SHP77 treated with DMSO at 0.1 percent for 48 hours (cell line): ENCODE measurements at places on chromosomes 7 and 10.

DNA sequence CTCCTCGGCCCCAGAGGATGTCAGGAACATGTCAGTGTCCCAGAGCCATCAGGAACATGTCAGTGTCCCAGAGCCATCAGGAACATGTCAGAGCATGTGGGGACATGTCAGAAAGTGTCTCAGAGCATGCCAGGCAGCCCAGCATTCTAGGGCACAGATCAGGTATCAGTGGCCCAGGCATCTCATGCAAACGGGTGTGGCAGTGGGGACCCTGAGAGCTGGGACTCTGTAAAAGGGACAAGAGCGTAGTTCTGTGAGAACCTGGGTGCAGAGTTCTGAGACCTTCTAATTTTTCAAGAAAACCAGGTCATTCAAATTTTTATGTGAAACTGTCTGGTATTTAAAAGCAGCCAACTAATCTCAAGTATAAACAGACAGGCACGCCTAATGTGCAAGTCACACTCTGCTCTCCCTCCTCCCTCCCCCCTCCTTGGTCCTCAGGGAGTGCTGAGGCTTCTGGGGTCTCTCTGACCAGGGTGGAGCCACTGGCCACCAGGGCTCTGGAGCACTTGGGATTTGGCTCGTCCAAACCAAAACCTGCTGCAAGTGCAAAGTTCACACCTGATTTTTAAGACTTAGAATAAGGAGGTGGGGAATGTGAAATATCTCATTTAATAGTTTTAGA, 64.6 kb downstream of the ALOX5 start:
- DNase-seq = no peak

DNA sequence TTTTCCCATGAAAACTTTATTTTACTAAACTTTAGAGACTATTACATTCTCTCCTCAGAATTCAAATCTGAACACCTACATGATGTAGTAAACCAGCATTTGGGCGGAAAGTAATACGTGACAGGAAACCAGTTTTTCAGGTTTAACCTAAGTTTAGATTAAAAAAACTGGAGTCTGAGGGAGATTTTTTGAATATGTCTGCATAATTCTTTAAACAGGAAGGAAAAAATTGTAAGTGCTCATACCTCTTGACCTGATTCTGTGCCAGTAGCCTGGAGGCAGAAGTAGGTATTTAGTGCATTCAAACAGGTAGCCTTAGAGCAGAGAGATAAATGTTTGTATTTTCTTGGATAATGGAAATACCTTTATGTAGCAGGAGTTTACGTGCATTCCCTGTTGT, 224.3 kb downstream of the MDFIC start:
- no peak for DNase-seq

DNA sequence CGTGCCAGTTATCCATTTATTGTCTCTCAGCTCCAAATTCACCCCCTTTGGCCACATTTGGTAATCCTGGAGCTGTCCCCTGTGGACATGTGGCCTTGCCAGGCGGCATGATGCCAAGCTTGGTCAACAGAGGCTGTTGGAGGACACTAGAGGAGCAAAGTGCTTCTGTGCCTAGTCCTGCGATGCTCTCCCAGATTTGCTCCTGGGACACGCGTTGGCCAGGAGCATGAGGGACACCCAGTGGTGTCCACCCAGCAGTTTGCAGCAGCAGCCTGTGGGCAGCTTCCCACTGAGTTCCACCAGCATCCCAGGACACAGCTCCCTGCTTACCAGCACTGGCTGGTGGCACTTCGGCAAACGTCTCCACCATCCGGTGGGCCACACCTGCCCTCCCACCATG, 55.5 kb upstream of the STEAP1B start:
- no peak for DNase-seq

- no peak for DNase-seq
Measured at GRCh38 chr10:121313119-121313875, 284.9 kb downstream of the FGFR2 start.

DNA sequence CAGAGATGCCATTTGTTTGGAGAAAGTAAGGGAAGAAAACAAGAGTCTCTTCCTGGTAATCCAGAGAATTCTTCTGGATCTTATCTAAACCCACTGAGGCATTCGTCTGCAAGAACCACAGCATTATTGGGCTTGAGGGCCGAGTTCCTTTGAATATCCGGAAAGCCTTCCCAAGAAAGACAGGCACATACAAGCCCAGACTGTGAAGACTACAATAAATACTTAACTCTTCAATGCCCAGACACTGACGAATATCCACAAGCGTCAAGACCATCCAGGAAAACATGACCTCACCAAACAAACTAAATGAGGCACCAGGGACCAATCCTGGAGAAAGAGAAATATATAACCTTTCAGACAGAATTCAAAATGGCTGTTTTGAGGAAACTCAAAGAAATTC, 99.0 kb downstream of the RNF32 start:
- no peak for DNase-seq

GRCh38 chr7:123635551-123636359, 19.9 kb upstream of the LMOD2 start:
- DNase-seq = no peak

DNA sequence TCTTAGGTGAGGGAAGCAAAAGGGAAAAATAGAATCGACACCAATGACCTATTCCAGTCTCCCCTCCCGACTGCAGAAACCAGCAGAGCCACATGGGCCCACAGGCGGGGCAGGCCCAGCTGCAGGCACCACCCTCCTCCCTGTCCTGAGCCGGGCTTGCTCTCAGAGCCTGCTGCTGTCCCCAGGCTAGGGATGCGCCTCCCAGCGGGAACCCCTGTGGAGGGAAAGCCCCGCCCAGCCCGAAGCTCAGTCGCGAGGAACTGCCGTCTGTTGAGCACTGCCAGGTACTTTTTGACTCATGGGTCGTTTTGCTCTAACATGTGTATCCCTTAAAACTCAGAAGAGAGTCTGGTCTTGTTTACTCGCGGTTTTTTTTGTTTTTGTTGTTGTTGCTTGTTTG, 124.5 kb upstream of the RET start:
- no peak for DNase-seq

DNA sequence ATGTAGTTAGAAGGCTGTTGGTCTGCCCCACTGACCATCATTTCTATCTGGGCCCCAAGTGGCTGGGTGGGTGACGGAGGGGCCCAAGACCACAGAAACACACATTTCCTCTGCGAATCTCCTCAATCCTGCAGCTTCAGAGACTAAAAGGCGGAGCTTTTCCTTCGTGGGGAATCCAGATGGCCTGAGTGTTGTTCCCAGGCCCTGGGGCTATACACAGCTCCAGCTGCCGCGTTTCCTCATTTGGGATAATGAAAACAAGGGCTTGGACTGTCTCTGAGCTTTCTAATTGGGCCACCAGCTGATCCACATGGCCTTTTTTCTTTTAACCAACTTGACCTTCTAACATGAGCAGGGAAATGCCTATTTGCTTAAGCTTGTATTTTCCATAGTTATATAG, 339.9 kb downstream of the CXCL12 start:
- no peak for DNase-seq

DNA sequence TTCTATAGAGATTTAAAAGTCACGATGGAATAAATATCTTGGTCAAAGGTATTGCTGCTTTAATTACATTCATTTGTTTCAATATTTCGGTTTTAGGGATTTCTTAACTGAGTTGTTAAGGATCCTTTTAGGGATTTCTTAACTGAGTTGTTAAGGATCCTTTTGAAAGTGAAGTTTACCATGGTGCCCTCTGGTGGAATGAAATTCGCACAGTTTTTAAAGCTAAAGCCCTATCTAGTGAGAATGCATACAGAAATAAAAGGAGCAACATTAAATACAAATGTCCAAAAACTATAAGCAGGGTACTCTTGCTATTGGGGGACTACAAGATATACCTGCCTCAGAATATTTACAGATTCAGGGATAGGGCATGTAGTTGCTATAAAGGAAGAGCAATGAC, 193.7 kb downstream of the RNLS start:
- no peak for DNase-seq

- DNase-seq = no peak
Measured at GRCh38 chr7:27154901-27155815, 1.3 kb downstream of the HOXA7 start.

DNA sequence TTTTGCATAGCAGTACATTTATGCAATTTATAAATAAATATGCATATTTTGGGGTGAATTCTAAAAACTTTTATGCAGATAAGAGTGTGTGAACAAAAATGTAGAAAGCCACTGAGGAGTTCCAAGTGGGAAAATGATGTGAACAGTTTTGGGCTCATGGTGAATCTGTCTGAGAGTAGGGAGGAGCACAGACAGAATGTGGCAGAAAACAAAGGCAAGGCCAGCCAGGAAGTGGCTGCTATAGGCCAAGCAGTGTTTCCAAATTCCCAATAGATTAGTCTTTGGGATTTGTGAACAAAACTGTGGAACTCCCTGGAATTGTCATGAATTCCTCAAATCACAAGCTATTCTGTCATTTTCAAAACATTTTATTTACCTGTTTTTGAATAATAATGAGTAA, 73.6 kb upstream of the AMPH start:
- DNase-seq = no peak

- DNase-seq = no peak
Measured at GRCh38 chr10:106615081-106615480, 549.4 kb downstream of the SORCS1 start.

GRCh38 chr7:24879291-24879690, 100.7 kb downstream of the OSBPL3 start:
- DNase-seq = no peak

- DNase-seq = no peak
Measured at GRCh38 chr7:7984424-7984823, 15.8 kb downstream of the GLCCI1 start.

GRCh38 chr10:22230158-22230833, 12.5 kb upstream of the EBLN1 start:
- peak; percentile 74 for DNase-seq

- no peak for DNase-seq
Measured at GRCh38 chr7:131556053-131556908, at the start of gene PODXL. Gene PODXL, minus strand, starts transcription at chr7:131556628. Its CDS starts 269 bp downstream, at chr7:131556359.

GRCh38 chr10:60646966-60647796, 131.1 kb upstream of the CDK1 start:
- DNase-seq = no peak

GRCh38 chr10:79418886-79419595, 26.4 kb downstream of the ZCCHC24 start:
- no peak for DNase-seq

- DNase-seq = peak; percentile 24
Measured at GRCh38 chr7:112080441-112080840, 125.8 kb downstream of the DOCK4 start.

DNA sequence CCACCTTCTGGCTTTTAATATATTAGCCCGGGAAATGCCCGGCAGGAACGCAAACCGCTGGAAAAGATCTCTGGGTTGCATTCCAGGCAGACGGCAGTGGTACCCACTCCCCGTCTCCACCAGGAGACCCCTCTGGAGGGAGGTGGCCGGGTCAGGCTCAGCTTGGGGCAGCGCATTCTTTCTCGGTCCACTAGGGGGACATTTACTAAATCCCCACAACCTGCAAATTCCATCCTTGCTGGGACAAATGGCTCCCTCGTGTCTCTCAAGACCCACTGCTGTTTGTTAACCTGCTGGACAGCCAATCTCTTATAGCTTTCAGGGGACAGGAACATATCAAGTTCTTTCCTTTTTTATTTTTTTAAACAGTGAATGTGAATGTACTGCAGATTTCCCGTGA, 45.8 kb upstream of the CARD11 start:
- DNase-seq = no peak

DNA sequence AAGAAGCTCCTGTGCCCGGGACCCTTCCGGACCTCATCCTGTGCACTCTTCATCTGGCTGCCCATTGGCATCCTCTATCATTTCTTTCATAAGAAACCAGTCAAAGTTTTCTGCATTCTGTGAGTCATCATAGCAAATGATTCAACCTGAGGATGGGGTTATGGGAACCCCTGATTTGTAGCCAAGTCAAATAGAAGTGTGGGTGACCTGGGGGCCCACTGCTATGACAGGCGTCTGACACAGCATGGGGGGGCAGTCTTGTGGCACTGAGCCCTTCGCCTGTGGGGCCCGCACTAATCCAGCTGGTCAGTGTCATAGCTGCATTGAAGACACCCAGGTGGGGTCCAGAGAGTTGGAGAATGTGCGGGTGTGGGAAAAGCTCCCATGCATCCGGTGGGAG, 230.4 kb downstream of the USP6NL start:
- DNase-seq = no peak

GRCh38 chr7:157097569-157097968, 41.2 kb upstream of the UBE3C start:
- peak; percentile 7 for DNase-seq

- no peak for DNase-seq
Measured at GRCh38 chr10:91313796-91314485, 93.5 kb downstream of the PCGF5 start.
